Naive thymus-derived CD8-positive, alpha-beta T cell (primary cell): ENCODE measurements at places on chromosomes 16 and 17. TPM values are rescaled to one million over a fixed set of nuclear protein-coding genes. Genes with fewer than 3 reads are reported as not detected.

The RND2 gene
- polyA plus RNA-seq, result not detected

The OR4D1 gene
- polyA plus RNA-seq, result 1.6 TPM

The STH gene
- polyA plus RNA-seq, result not detected

The TBC1D3H gene
- polyA plus RNA-seq, result not detected

The TNK1 gene
- polyA plus RNA-seq, result 5.8 TPM

The HLF gene
- 0.03 TPM for polyA plus RNA-seq

The SIRT7 gene
- 30.6 TPM for polyA plus RNA-seq

The MXRA7 gene
- 25.3 TPM for polyA plus RNA-seq

The RRAD gene
- polyA plus RNA-seq, result not detected

The MYO18A gene
- polyA plus RNA-seq, result 5.9 TPM

The VASN gene
- not detected for polyA plus RNA-seq

The VAT1L gene
- not detected for polyA plus RNA-seq

The G6PC1 gene
- polyA plus RNA-seq, result not detected

The KRTAP9-2 gene
- polyA plus RNA-seq, result not detected

The CSH2 gene
- polyA plus RNA-seq, result not detected

The KIF2B gene
- not detected for polyA plus RNA-seq

The PRKCB gene
- 107 TPM for polyA plus RNA-seq

The KRT16 gene
- polyA plus RNA-seq, result not detected

The KIF18B gene
- not detected for polyA plus RNA-seq

The UTS2R gene
- not detected for polyA plus RNA-seq

The CFAP119 gene
- polyA plus RNA-seq, result 0.38 TPM

The CHD3 gene
- 4.3 TPM for polyA plus RNA-seq

The ZNF213 gene
- polyA plus RNA-seq, result 0.27 TPM

The TEX2 gene
- polyA plus RNA-seq, result 7.3 TPM

The GPR179 gene
- polyA plus RNA-seq, result not detected

The DDX28 gene
- 49.7 TPM for polyA plus RNA-seq

The ADAD2 gene
- 0.21 TPM for polyA plus RNA-seq

The GDPD3 gene
- polyA plus RNA-seq, result not detected

The ACAP1 gene
- 295 TPM for polyA plus RNA-seq

The MARVELD3 gene
- polyA plus RNA-seq, result not detected

The TBC1D3C gene
- not detected for polyA plus RNA-seq

The GNAO1 gene
- 0.62 TPM for polyA plus RNA-seq

The PLK1 gene
- not detected for polyA plus RNA-seq

The HIC1 gene
- polyA plus RNA-seq, result 0.08 TPM

The C1QTNF8 gene
- not detected for polyA plus RNA-seq
